AG04450 (cell line): ENCODE measurements at places on chromosomes 11 and 22.

GRCh38 chr11:107651672-107652071 is 60.2 kb downstream of the SLN start:
- no peak for DNase-seq

DNA sequence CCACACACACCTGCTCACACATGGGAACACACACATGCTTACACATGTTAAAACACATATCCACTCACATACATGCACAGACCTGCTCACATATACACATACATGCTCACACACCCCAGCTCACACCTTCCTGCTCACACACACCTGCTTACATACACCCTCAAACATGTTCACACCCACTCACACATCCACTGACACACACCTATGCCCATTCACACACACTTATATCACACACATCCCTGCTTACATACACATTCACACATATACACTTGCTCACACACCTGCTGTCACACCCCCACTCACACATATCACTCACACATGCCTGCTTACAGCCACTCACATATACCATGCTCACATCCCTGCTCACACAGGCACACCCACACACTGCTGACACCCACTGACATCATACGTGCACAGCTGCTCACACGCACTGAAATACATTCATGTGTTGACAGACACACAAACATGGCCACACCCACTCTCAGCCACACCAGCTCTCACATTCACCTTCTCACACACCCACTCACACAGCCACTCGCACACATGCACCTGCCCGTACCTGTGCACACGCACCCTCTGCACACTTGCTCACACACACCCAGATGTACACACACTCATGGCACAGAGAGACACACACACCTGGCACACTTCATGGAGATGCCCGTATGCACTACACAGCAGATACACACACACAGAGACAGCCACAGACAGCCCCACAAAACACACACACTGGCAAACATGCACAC is 5.7 kb upstream of the MYBPC3 start:
- no peak for DNase-seq

GRCh38 chr11:31805629-31806185 is 5.4 kb downstream of the PAX6 start:
- no peak for DNase-seq

- no peak for DNase-seq
These were observed 2.8 kb downstream of the NHERF4 start for GRCh38 chr11:119188067-119188466.

GRCh38 chr11:32172041-32172847 is 81.4 kb downstream of the RCN1 start:
- DNase-seq = no peak

GRCh38 chr11:64568584-64569140 is 22.4 kb upstream of the SLC22A12 start:
- no peak for DNase-seq

DNA sequence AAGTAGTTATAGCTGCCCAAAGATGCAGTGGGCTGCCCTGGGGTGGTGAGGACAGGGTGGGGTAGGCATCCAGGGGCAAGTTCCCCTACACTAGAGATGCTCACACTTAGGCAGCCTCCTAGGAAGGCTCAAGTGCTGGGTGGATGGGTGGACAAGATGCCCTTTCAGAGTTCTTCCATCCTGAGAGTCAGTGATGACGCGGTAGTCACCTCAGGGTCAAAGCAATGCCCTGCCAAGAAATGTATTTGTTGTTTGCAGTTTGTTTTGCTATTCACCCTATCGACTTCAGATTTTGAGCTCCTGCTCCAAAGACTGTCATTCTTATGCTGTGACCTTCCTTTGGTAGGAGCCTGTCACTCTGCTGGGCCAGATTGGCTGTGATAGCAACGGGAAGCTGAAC is 18.9 kb downstream of the POLA2 start:
- no peak for DNase-seq

- DNase-seq = no peak
These were observed 83.6 kb upstream of the CRTAM start for GRCh38 chr11:122754553-122755322.

DNA sequence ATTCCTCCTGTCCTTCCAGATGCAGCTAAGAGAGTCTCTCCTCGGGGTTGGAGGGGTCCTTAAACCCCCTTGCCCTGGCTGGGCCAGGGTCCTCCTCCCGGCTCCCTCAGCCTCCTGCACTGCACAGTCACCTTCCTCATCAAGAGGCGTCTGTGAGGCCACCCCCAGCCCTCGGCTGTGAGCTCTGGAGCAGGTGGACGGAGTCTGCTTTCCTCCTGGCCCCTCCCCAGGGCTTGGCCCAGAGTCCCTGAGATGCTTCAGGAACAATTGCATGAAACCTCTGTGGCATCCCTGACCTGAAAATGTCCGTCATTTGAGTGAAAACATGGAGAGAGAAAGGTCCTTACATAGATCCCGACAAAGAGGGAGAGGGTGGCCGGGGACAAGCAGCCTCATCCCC is 6.7 kb upstream of the FGF3 start:
- no peak for DNase-seq

DNA sequence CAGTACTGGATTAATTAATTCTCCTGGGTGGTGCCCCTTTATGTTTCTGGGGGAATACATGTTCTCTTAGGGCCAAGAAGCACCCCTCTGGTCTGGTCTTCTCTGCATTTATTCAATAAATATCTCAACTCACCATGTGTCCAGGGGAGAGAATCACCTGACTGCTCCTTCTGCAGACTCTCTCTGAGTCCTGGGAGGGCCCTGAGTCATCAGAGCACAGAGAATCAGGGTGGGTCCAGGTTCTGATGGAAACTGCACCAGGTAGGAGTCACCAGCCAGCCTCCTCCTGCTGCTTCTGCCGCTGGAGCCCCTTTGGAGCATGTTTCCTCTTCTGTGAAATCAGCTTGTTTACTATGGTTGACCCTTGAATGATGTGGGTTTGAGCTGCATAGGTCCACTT is 107.7 kb upstream of the PLET1 start:
- DNase-seq = no peak

DNA sequence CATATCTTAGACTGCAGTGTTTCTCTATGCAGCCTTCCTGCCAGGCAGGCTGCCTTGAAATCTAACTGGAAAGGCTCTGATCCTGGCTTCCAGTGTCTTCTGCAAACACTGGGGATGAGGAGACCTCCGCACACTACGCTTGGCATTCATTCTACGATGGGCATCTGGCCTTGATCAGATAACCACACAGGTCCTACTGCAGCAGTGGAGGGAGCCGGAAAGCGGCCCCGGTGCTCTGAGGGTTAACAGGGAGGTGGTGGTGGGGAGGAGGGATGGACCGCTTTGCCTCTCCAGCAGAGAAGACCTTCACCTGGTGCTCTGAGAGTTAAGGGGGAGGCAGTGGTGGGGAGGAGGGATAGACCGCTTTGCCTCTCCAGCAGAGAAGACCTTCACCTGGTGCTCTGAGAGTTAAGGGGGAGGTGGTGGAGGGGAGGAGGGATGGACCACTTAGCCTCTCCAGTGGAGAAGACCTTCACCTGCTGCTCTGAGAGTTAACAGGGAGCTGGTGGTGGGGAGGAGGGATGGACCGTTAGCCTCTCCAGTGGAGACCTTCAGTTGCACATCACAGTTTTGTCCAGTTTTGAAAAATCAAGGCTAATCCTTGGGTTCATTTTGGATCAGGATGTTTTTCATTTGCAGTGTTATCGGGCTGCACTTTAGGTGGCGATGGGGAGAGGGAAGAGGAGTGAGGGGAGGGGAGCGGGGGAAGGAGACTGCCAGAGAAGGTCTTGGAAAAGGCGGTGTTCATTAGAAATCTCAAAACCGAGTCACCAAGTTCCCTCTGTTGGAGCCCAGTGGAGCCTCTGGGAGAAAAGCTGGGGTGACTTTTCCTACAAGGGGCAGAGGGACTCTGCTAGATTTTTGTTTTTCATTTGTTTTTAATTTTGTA is 5.6 kb downstream of the GAL start:
- no peak for DNase-seq

GRCh38 chr11:47171856-47172255 is 4.8 kb downstream of the ARFGAP2 start:
- DNase-seq = no peak

DNA sequence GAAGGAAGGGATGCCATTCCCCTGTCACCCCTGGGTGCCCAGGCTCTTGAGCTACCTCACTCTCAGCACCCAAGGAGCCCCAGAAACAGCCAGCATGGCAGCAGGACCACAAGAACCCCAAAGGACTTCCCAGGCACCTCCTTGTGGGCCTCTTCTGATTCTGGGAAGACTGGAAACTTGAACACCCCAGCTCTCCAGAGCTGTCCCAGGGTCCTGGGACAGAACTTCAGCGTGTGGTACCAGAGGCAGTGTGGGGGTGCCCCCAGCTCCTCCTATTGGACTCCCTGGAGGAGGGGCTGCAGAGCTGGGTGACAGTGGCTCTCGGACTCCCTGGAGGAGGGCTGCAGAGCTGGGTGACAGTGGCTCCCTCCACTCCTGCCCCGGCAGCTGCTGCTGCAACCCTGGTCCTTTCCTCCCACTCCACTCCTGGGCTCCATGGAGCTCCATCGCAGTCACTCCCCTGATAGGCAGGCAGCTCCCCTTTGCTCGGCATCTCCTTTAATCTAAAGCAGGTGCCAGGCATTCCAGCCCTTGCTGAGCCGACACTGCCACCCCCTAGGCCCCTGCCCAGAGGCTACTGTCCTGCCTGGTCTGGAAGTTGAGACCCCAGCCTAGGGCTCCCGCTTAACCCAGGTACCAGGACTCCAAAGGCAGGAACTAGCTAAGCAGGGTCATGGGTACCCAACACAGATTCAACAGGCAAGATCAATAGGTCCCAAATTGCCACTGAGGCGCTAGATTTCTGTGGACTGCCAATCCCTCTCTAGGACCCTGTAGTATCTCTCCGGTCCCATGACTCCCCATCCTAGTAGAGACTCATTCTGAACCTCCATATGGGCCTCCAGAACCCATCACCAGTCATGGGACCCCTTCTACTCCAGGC is 2.7 kb downstream of the BCL9L start:
- no peak for DNase-seq

GRCh38 chr11:28168718-28169117 is 60.5 kb downstream of the METTL15 start:
- no peak for DNase-seq

DNA sequence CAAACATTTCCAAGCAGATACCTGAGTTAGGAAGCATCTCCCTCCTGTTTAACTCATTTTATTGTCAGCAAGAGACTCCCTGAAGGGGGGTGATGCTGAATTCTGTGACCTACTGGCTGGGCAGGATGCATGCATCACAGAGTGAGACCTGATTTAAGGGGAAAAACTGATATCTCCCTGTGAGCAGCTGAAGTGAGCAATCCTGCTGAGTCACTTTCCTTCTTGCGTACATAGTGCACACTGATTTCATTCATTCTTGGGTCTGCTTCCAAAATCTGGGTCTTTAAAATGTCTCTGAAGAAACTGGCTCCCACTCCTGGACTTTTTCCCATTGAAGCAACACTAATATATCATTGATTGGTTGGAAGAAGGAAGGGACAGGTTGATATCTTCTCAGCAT is 23.3 kb downstream of the P4HA3 start:
- DNase-seq = peak; percentile 85

DNA sequence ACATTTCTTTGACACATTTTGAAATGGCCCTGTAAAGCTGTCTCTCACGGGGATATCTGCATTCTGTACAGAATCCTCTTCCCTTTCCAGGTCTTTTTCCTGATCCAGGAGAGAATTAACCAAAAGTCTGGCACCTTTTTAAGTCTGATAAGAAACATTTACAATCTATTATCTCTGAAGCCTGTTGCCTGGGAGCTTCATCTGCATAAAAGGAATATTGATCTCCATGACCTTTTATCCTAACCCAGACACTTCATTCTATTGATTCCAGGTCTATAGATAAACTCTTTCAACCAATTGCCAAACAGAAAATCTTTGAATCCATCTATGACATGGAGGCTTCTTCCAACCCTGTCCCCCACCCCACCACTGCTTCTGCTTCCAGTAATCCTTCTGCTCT is 33.7 kb upstream of the EI24 start:
- DNase-seq = no peak

DNA sequence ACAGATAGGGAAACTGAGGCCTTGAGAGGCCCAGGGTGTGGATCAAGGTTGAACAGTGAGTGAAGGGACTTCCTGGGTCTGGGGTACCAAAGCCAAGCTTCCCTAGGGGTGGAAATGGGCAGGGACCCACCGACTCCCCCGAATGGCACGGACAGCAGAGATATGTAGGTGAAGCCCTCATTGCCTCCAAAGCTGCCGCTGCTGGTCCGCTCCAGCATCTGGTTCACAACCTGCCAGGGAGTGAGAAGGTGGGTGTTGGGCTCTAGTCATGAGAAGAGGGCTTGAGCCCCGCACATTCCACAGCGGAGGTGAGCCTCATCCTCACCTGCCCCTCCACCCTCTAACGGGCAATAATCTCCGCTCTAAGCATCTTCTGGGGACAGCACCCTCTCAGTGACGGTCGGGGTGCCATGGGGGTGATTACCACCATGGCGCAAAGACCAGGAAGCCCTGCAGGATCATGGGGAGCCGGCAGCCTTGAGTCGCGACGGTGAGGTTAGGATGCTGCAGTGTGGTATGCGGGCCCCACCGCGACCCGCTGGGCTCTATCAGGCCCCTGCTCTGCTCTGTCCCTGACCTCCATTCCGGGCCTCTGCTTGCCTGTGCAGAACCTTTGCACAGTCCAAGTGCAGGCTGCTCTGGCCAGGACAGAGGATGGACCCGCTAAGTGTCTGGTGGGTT is 10.8 kb downstream of the ALDH3B2 start:
- DNase-seq = no peak

GRCh38 chr22:47839595-47840227 is 1077.3 kb downstream of the TBC1D22A start:
- no peak for DNase-seq

DNA sequence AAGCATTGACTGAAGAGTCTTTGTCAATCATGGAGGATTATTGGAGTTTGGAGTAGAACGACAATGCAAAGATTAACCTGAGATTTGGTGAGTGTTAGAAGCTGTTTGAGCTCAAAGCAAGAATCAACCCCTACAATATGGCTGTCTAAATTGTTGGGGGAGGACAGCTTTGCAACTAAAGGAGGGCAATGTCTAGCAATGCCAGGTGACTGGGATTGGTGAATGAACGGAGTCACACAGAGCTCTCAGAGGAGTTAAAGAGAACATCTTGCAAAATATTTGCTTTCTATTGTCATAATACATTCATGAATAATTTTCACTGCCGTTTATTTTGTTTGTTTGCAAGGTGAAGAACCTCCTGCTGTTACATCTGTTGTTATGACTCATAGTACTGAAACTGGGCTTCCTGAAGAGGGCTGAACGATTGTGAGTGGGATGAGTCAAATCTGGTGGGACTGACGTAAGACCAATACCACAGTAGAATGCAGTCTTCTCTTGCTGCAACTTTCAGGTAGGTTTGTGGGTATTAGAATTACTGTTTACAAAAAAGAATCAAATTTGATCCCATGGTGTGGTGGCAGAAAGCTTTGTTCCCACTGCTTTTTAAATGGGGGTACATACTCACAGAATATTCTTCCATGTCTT is 281.9 kb downstream of the CADM1 start:
- peak; percentile 83 for DNase-seq

DNA sequence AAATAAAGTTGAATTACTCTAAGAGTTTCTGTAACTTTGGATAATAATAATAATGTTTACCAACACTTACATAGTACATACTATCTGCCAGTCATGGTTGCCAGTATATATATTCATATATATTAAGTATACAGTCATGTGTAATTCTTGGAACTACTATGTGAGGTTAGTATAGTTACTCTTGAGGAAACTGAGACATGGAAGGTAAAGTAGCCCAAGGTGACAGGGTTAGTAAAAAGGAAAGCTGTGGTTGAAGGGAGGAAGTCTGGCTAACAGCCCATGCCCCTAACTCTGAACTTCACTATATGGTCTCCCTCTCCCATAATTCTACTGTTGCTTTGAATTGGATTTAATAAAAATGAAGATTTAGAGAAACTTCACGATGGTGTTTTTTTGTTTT is 24.9 kb downstream of the FDX1 start:
- no peak for DNase-seq
